Anterior cingulate cortex (tissue), 58 donors: ENCODE measurements at places on chromosomes 2 and 18.

DNA sequence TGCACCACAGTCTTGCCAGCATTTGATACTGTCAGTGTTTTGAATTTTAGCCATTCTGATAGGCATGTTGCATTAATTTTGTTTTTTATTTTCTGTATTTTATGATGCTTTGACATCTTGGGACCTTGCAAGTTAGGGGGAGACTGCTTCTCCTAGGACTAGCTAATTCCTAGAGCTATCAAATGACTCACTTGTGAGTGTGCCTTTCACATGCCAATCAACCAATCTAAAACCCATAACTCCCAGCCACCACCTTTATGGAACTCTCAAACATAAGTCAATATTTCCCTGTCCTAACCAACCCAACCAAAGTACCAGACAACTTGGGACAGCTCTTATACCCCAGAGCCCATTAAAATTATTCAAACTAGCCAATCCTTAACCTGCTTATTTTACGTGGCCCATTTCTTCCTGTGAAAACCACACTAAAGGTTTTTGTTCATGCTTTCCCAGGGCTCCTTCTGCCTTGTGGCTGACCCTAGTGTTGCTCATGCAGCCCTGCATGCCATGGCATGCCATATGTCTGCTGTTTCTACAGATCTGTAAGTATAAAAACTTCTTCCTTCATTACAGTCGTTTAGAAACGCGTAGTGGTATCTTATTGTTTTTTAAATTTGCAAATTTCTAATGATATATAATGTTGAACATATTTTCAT is 230.1 kb downstream of the GPD2 start:
- no peak for DNase-seq

DNA sequence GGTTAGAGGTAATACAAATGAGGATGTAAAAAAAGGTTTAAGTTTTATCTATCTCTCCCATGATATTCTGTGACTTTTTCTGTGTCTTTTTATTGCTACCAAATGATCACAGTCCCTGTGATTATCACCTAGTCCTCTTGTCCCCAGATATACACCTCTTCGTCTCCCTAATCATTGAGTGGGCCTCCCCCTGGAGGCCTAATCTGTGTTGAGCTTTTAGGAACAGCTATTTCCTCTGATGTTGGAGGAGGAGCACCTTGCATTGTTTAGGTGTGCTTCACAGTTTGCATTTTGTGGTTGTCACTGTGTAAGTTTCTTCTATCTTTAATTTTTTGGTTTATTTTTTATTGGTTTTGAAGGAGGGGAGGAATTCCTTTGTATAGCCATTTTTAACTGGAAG is 33.3 kb downstream of the CCDC85A start:
- DNase-seq: no peak

DNA sequence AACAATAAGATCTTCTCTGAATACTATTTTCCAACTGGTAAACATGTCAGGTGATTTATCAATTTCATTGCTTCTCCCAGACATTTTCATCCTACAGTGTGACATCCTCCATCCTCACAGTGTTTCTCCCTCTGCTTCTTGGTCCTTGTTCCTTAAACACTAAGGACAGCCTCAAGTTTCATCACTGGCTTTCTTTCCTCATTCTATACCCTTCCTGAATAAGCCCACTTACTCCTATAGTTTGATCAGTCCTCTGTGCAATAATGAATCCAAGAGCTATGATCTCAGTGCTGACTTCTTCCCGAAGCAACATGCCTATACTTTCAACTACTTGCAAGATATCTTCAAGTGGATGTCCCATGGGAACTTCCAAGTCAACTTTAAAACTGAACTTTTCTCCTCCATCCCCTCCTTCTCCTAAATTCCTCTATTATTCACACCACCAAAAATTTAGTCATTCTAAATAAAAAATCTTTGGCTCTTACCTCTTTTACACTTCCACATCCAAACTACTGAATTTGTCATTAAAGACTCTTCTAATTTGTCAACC is 87.6 kb downstream of the FAM228A start:
- DNase-seq: no peak

GRCh38 chr18:28514699-28515098 is 337.8 kb upstream of the CDH2 start:
- no peak for DNase-seq

- no peak for DNase-seq
Observed at GRCh38 chr2:8264981-8265380, 416.9 kb upstream of the ID2 start.

GRCh38 chr2:178143481-178143880 is 31.2 kb downstream of the RBM45 start:
- no peak for DNase-seq

DNA sequence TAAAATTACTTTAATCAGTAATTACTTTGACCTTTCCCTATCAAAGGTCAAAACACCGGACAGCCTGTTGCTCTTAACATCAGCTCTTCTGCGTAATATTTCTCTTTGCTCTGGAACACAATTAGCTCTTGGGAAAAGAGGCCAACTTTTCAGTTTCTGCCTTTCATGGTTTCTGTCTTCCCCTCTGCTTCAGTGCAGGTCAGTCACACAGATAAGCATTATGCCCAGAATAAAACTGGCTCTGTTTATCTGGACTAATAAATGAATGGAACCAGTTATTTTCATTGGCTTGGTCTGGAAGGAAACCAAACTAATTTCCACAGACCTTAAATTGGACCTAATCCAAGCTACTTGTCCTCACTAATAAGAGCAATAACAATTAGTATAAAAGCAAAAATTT is 26.2 kb upstream of the GALNT3 start:
- no peak for DNase-seq

DNA sequence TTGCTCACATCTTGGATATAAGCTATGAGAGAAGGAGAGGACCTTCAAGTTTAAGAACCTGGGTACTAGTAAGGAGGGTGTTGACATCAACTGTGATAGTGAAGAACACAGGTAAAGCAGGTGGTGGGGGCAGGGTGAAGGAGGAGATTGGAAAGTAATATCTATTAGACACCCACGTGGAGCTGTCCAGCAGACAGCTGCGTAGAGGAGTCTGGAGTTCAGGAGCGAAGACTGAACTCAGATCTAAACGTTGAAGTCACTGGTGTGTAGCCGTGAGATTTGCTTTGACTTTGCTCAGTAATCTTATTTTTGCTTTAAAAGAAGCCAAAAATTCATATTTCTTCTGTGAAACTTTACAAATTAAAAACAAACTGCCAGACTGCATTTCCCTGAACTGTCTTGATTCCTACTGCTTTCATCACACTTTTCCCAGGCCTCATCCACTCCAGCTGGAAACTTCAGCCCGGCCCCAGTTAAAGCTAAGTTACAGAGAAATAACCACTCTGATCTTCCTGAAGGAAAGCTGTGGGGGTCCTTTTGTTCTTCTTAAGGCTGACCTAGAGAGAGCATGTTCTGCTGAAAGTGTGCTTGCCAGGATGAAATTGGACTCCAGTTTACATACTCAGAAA is 533.3 kb downstream of the CNTNAP5 start:
- DNase-seq: no peak

DNA sequence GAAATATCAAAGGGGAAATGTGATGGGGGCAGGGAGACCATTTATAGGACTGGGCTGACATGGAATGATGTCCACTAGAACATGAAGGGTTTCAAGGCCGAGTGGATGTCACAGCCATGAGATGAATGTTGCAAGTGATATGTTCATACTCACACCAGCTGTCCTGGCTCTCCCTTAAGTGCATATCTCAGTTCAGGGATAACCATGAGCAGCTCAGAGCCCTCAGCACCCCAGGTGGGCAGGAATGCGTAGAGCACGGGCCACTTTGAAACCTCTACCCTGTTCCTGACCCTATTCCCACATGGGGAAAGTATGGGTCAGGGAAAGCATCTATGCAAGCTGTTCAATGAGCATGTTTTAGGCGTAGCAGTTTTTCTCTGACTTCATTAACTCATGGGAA is 12.4 kb upstream of the EML4 start:
- no peak for DNase-seq

GRCh38 chr2:112199188-112199587 is 55.7 kb downstream of the ZC3H8 start:
- DNase-seq: no peak

DNA sequence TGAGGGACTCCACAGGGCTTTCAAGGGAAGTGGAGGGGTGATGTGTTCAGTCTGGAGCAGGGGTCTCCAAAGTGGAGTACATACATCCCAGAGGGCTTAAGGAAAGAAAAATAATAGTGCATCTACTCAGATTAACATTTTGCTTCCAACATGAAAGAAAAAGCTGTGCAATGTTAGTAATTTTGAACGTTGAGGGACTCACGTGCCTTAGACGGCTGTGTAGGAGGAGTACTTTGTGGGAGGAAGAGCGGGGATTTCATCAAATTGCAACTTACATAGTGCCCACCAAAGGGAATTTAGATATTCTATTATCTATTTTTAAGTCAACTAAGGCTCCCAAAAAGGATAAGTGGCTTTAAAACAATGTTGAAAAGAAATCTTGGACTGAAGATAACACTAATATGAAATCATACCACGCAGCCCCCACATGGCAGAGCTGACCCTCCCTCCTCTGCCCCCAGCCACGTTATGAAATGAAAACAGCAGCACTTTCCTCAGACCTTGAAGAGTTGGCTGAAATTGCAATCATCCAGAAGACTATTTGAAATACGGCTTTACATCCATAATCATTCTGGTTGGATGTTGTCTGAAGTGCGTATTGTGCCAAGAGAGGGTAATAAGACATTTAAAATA is 42.9 kb downstream of the MEX3C start:
- DNase-seq: no peak

GRCh38 chr2:55871637-55872036 is 51.9 kb downstream of the EFEMP1 start:
- DNase-seq: no peak

GRCh38 chr2:18501156-18501555 is 59.3 kb downstream of the RDH14 start:
- no peak for DNase-seq

DNA sequence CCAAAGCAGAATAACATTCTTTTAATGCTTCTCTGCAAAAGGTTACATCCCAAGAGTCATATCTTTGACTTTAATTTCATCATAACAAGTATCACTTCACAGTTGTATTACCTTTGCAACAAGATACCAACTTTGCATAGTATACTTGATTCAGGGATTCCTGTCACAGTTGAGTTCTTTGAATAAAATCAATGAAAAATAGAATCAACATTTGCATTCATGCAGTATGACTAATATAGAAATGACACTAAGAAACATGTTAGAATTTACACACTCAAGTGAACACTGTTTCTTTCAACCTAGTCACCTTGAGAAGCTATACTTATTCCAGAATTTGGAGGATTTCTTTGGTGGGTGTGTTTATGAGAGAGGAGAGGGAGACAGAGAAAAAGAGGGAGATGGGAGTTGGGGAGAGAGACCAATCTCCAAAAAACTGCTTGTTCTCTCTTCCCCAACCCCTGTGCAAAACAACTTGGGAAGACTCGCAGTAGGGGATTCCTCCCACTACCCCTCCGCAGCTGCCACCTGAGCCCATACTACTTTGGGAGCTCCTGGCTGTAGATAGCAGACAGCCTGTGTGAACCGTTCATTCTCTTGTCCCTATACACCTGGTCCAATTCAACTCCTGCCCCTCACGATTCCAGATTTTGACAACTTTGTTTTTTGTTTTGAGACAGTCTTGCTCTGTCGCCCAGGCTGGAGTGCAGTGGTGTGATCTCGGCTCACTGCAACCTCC is 57.7 kb downstream of the PELI1 start:
- DNase-seq: no peak

GRCh38 chr2:157486596-157487270 is 42.8 kb upstream of the CYTIP start:
- DNase-seq: no peak

- no peak for DNase-seq
Observed at GRCh38 chr2:163419000-163419830, 316.6 kb downstream of the FIGN start.

- DNase-seq: no peak
Observed at GRCh38 chr2:203659331-203660049, 46.9 kb upstream of the CD28 start.

- DNase-seq: no peak
Observed at GRCh38 chr2:174681099-174682006, 82.9 kb downstream of the CHRNA1 start.

GRCh38 chr2:45643095-45643494 is 8.4 kb upstream of the PRKCE start:
- no peak for DNase-seq

DNA sequence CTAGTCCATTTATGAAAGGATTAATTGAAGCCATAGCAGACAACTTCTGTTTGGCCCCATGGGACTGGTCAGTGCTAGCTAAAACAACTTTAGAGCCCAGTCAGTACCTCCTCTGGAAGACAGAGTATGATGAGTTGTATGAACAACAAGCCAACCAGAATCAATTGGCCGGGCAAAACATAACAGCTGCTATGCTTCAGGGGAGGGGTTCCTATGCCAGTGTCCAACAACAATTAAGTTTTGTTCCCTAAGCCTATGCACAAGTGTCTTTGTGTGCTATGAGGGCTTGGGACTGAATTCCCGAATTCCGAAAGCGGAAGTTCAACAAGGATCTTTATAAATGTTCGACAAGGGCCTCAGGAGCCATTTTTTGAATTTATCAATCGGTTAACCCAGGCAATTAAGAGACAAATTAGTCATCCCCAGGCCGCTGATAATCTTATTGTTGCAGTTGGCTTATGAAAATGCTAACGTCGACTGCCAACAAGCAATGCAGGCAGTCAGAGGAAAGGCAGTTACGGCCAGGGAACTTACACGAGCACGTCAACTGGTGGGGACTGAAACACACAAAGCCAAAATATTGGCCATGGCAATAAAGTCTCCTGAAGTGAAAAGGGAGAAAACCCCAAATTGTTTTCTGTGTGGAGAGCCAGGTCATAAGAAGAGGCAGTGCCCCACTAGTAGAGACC is 57.9 kb downstream of the ZNF638 start:
- DNase-seq: peak; percentile 14

GRCh38 chr2:23477392-23477791 is 92.4 kb downstream of the KLHL29 start:
- DNase-seq: no peak

GRCh38 chr2:20558391-20559150 is 92.3 kb downstream of the HS1BP3 start:
- DNase-seq: no peak

DNA sequence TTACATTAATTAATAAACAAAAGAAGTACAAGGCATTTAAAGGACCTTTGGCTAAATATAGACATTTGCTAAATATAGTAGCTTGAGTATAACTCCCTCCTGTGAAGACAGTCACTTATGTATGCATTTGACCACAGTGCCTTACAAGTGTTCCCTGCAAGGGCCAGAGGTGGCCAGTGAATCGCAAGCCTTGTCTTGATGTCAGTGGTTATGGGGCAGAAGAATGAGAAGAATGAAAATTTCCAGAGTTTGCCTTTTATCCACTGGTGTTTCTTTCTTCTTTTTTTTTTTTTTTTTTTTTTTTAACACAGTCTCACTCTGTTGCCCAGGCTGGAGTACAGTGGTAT is 1.8 kb downstream of the LRRFIP1 start:
- DNase-seq: no peak

GRCh38 chr2:201188449-201188848 is 5.5 kb downstream of the CASP10 start:
- no peak for DNase-seq

GRCh38 chr18:48946329-48946835 is 4.4 kb downstream of the SMAD7 start:
- DNase-seq: peak; percentile 53

- no peak for DNase-seq
Observed at GRCh38 chr2:223243233-223243632, 191.2 kb downstream of the KCNE4 start.

- no peak for DNase-seq
Observed at GRCh38 chr2:15797939-15798281, 142.4 kb upstream of the MYCN start.
